ENCODE measurements at places on chromosomes 11 and 22. TPM values are rescaled to one million over a fixed set of nuclear protein-coding genes. Genes with fewer than 3 reads are reported as not detected.

DNA sequence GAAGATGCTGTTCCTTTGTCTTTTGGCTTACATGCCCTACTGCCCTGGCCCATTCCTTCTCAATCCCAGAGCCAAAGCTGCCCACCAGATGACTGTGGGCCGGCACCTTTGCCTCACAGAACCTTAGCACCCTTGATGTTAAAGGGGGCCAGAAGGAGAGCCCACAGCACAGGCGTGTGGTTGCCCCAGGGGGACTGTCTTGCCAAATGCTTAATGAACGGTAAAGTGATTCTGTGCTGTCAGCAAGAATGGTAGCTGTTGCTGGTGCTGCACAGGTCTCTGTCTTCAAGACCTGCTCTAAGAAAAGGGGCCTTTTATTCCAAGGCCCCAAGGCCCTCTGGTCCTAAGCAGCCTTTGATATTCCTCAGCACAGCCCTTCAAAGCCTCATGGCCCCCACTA is 113.3 kb downstream of the MORC2 start:
- no peak for DNase-seq

DNA sequence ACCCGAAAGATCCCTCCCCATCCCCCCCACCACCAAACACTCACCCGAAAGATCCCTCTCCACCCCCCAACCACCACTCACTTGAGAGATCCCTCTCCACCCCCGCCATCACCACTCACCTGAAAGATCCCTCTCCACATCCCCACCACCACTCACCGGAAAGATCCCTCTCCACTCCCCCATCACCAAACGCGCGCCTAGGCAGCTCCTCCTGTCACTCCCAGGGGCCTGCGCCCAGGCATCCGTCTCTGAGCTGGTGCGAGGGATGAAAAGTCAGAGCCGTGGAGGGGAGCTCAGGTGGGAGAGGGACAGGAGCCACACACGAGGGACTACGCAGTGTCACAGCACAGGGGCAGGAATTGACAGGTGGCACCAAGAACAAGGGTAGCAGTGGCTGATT is 11.5 kb downstream of the KIAA0930 start:
- DNase-seq: no peak

DNA sequence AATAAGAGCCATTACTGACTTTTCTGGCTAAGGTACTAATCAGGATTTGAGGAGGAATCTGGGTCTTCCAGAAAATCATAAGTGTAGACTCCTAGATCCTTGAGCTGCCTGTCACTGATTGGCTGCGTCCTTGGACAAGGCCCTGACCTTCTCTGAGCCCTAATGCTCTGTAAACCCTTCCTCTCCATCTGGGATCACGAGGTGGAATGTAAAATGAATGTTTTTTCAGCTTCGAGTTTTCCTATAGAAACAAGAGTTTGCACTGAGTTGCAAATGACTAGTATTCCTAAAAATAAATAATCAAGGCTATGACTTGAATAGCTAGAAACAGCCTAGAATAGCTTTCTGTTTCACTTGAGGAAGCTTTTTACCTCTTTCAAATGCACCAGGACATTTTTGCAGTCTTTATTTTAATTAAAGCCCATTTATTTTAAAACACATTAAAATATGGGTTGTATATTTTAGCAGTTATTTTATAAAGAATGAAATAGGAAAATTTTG is 1.1 kb upstream of the DIXDC1 start:
- DNase-seq: no peak

GRCh38 chr11:111843661-111844060 is 27.7 kb downstream of the ALG9 start:
- DNase-seq: no peak

- peak; percentile 55 for DNase-seq
Measured at GRCh38 chr22:46971099-46971763, 208.8 kb downstream of the TBC1D22A start.

DNA sequence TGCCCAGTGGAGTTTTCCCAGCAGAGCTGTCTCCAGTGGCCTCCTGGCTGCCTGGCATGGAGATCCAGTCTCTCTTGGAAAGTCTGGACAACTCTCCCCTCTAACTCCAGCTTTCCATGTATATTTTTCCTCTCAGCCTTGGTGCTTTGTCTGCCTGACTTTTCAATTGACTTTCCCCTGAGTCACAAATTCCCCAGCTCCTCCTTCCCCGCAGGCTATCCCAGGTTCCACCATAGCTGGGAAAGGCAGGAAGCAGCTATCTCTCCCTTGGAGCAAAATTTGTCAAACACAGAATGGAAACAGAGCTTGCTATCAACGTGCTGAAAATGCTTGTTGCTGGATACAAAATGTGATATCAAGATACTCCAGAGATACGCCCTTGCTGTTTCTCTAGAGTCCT is 384.8 kb downstream of the TMEM135 start:
- DNase-seq: no peak

Gene LUZP2
- 1.7 TPM for polyA plus RNA-seq

Gene MYO18B
- polyA plus RNA-seq: 0.16 TPM

Gene DERL3
- 3.8 TPM for polyA plus RNA-seq
